ENCODE measurements at places on chromosomes 5 and 9.

DNA sequence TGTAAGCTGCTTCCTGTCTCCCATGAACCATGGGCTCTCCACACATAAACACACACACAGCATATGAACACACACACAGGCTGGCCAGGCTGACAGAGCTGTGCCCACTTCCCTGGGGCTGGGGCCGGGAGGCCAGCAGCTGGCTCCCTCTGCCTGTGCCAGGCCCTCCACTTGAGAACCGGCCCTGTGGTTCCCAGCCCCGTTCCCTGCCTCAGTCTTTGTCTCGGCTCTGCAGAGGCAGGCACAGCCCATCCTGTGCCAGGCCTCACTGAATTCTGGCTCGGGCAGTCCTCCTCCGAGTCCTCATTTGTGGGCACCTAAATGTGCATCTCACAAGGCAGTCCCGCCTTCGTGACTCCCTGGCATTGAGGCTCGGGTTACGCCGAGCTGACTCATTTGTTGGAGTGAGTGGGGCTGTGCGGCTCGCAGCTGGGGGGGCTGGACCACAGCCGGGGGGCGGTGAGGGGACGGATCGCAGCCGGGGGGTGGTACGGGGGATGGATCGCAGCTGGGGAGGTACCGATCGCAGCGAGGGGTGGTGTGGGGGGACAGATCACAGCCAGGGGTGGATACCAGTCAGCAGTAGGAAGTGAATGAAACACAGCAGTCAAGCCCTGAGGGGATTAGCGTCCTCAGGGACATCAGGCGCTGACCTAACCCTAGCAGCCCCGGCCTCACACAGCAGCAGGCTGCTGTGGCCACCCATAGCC is 72.3 kb downstream of the PSMB7 start:
- DNase-seq, result no peak

DNA sequence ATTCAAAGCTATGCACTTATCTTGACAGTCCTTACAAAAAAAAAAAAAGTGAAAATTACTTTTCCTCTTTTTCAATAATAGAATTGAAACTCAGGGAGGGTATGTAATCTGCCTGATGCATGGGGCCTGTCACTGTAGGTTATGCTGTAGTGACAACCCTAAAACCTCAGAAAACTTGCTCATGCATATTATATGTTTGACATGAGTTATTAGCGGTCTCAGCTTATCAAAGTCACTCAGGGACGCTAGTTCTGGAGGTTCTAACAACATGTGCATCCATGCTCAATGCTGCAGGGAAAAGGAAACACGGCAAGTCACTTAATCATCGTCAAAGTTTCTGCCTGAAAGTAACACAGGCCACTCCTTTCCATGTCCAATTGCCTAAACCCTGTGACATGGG is 78.4 kb upstream of the TMEM252 start:
- DNase-seq, result no peak

DNA sequence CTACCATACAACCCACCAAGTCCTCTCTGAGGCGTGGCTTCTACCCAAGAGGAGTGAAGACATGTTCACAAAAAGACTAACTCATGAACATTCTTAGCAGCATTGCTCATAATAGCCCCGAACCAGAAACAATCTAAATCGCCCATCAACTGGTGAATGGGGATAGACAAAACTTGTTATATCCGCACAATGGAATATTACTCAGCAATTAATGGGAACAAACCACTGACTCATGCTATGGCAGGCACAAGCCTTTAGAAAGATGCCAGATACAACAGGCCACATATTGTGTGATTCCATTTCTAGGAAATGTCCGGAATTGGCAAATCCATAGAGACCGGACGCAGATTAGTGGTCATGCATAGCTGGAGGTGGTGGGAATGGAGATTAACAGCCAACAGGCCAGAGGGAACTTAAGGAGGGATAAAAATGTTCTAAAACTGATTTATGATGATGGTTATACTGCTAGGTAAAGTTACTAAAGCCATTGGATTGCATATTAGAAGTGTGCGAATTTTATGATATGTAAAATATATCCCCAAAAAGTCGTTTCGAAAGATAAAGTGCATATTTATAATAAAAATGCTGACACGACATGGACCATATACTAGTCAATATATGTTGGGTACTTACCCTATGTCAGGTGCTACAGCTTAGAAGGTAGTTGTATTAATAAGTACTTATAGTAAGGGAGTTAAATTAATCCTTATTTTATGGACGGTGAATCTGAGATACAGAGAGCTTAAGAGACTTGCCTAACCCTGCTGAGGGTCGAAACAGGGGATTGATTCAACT is 55.4 kb downstream of the LHX2 start:
- DNase-seq, result no peak

DNA sequence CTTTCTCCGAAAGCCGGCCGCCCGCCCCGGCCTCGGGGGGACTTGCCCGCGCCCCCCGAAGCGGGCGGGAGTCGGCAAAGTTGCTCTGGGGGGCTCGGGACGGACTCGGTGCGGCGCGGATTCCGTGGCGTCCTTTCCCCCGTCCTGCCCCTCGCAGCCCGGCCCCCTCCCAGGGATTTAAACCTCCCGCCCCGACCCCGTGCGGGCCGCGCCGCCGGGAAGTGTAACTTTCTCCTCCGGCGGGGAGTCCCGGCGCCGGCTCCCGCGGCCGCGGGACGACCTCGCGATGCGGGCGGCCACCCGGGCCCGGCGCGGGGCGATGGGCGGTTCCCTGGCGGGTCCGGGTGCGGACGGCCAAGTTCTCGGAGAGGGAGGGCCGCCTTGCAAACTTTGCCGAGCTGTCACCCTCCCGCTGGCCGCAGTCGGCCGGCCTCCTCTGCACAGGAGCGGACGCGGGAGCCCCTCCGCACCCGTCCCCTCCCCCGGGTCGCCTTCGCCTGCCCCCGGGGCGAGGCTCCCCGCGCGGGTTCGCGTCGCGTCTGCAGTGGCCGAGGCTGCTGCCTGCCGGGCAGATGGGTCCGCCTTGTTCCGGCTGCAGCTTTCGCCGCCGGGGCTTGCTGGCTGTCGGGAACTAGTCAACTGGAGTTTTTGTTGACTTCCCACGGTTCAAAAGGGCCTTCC is 732 bp downstream of the PBX3 start:
- no peak for DNase-seq

DNA sequence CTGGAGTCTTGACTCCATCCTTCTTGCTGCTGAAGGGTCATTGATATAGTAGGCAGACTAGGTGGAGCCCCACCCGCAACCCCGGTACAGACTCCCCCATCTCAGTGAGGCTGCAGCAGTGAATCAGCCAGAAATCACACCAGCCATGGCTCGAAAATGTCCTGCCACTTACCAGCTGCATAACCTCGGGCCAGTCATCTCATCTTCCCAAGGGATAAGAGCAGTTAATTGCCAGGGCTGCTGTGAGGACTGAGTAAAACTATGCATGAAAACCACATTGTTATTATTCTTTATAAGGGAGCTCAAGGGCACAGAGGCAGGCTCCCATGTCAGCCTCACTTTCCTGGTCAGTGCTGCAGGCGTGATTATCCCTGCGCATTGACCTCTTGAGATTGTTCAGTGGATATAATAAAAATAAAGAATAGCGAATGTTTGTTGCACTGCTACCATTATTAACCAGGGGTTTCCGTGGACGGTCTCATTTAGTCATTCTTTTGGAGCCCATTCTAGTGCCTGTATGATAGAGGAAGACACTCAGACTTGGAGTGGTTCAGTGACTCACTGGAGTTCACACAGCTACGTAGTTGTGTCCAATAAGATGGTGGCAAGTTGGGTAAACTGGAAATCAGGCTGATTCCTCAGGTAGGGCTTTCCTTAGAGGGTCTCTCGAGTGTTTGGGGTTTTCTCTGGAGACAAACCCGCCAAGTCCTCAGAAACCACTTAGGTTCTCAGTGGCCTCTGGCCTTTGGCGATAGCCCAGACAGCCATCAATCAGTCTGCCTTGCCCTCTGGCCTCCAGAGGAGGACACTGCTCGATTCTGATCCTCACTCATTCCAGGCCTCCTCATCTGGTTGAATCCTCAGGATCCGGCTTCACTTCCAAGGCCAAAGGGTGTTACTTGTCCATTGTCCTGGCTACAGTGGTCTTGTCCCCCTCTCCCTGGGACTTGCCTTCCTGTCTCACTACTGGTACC is 39.9 kb downstream of the COL15A1 start:
- DNase-seq, result no peak

DNA sequence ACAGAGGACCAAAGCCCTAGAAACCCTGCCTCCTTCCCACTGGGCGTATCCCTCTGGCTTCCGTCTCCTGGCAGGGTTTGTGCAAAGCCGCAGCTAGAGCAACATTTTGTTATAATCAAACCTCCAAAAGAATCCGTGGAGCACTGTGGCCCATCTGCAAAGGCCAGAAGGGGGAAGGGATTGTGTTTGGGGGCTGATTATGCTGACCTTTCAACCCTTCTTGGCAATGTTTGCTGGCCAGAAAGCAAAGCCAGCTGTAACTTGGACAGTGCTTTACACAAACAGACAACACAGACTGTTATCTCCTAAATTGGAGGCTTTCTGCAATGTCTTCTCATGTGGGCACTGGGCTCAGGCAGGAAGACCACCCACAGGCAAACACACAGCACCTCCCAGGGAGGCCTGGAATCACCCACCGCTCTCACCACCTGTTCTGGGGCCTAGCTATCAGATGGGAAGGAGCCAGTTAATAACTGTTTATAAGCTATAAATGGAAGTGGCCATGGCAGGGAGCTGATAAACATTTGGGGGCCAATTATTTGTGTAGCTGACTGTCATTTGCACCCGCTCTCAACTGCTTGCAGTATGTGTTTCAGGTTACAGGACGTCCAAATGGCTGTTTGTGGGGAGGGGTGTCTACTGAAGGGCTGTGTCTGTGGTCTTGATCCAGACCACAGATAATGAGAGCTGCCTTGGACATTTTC is 121.6 kb upstream of the ERCC6L2 start:
- DNase-seq, result no peak

DNA sequence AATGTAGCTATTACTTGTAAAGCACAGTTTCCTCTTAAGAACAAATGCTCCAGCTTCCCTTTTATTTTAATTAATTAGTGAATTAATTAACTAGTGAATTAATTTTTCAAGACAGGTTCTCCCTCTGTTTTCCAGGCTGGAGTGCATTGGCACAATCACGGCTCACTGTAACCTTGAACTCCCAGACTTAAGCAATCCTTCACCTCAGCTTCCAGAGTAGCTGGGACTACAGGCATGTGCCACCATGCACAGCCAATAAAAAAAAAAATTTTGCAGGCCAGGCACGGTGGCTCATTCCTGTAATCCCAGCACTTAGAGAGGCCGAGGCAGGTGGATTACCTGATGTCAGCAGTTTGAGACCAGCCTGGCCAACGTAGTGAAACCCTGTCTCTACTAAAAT is 44.1 kb downstream of the FCHO2 start:
- no peak for DNase-seq

- no peak for DNase-seq
These were observed 6.6 kb upstream of the FBP2 start for GRCh38 chr9:94600258-94600657.

DNA sequence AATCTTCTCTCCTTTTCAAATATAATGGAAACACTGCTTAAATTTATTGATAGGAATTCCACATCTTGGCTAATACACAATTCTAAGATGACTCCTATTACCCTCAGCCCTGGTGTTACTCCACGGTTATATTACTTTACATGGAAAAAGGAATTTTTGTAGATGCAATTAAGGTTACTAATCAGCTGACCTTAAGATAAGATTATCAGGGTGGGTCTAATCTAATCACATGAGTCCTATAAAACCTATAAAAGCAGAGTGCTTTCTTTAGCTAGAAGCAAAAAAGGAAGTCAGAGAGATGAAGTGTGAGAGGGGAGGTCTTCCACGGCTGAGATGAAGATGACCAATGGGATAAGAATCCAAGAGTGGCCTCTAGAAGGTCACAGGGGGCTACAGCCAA is 268.6 kb downstream of the PDE4D start:
- DNase-seq, result no peak

GRCh38 chr5:137279521-137280231 is 219.4 kb downstream of the SPOCK1 start:
- no peak for DNase-seq

- no peak for DNase-seq
These were observed 22.4 kb upstream of the ASTN2 start for GRCh38 chr9:117437283-117437682.

GRCh38 chr9:114034661-114035062 is 43.4 kb downstream of the AMBP start:
- DNase-seq, result no peak

DNA sequence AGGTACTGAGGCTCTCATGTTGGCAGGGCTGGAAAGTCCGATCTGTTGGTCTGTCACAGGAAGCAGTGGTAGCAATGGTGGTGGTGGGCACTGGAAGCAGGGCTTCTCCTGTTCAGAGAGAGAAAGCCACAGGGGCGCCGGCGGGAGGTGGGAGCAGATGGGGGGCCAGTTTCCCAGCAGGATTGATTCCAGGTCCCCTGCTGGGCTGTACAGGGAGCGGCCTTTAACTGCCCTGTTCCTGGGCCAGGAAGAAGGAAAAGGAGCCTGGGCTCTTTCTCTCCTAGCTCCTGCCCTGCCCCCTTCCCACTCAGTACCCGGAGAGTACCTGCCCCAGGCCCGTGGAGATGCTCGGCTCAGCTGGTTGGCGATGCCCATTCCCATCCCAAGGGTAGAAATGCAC is 2.6 kb upstream of the DAB2IP start:
- no peak for DNase-seq

DNA sequence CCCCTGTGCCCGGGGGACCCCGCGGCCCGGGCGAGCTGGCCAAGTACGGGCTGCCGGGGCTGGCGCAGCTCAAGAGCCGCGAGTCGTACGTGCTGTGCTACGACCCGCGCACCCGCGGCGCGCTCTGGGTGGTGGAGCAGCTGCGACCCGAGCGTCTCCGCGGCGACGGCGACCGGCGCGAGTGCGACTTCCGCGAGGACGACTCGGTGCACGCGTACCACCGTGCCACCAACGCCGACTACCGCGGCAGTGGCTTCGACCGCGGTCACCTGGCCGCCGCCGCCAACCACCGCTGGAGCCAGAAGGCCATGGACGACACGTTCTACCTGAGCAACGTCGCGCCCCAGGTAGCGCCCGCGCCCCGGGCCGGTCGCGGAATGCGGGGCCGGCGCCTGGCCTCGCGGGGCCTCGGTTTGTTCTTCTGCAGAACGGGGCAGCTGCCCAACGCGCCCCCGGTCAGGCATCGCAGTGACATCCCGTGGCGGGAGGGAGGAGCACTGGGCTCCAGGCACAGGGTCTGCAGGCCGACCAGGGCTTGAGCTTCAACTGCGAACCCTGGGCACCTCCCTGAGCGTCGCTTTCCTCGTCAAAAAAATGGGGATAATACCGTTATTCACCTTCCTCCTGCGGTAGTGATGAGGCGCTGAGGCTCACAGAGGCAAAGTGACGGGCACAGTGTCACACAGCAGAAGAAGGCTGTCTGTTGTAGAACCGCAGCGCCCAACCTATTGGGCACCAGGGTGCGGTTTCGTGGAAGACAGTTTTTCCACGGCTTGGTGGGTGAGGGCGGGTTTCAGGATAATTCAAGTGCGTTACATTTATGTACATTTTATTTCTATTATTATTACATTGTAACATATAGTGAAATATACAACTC is 777 bp downstream of the ENDOG start:
- DNase-seq, result peak; percentile 28

DNA sequence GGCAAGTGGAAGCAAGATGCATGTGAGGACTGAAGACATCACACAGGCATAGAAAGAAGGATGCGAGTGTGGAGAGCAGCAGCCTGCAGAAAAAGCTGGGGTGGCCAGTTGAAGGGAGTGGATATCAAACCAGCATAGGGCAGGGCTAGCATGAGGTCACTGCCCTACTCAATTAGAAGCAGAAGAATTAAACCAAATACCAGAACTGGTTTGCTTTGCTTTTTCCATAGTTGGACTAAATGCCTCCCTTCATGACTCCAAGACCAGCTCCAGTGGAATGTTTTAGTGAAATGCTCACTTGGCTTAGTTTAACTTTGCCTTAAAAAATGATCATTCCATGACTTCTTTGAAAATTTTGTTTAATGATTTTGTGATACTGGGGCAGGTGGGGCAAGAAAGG is 45.8 kb downstream of the TMEM167A start:
- no peak for DNase-seq

- DNase-seq, result no peak
These were observed 278.1 kb upstream of the KLF4 start for GRCh38 chr9:107767711-107768110.
